ENCODE measurements at places on chromosomes 2 and 18.
A peak's percentile ranks its signal among the peaks of the same experiment; 100 is the strongest.

DNA sequence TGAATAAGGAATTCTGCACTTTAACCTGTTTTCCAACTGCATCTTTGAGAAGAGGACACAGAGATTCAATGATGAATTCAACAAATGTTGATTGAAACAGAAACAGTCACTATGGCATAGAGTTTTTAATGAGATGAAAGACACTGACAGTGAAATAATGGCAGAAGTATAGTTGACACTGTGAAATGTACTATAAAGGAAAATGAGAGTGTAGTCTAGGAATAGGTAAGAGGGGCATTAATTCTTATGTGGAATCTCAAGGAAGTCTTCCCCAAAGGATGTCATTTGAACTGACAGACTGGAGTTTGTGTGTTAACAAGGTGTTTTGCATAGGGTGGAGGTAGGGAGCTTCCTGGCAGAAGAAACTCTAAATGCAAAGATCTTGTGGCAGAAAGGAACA lies 566.2 kb downstream of the TDRD15 start:
- no peak for DNase-seq

- no peak for DNase-seq
Observed at GRCh38 chr2:215832791-215833190, 180.6 kb downstream of the MREG start.

- DNase-seq, result no peak
Observed at GRCh38 chr2:5254791-5255332, 437.3 kb upstream of the SOX11 start.

DNA sequence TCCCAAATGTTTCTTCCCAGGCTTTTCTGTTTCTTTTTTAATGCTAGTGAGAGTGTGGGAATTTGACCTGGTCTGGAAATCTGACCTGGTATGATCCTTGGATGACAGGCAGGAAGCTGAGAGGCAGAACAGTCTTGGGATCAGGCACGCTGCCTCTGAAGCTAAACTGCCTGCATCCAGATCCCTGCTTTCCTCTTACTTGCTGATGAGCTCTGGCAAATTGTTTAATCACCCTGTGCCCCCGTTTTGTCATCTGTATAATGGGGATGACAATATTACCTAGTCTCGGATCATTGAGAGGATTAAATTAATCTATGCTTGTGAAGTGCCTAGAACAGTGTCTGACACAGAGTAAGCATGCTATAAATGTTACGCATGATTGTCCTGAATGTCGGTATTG lies 3.3 kb downstream of the KLHL23 start:
- no peak for DNase-seq

GRCh38 chr18:54129448-54130067 lies 94.9 kb downstream of the MBD2 start:
- DNase-seq, result no peak

DNA sequence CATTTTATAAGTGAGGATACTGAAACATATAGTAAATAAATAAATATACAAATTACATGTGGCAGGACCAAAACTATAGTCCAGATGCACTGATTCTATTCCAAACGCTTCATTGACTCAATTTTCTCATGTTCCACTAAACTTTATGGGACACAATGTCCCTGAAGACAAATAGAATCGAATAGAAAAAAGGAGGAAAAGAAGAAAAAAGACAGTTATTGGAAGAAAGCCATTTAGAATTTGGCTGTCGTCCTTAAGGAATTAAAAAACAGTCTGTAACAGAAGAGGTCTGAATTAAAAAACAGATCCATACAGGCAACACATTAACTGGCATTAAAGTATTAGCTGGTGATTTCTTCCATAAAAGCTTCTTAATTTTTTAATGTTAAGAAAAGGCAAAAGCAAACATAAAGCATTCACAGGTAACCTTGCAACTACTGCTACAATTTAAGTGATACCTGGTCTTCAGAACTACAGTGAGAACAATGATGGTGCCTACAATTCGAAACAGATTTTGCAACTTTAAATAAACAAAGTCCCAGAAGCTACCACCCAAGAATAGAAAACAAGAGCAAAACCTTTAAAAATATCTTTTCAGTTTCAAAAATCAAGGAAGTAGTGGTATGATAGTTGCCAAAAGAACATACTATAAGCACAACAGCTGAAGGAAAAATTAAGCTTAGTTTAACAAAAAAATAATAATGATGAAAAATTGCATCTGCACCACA lies 17.4 kb upstream of the CHAC2 start:
- DNase-seq, result no peak

DNA sequence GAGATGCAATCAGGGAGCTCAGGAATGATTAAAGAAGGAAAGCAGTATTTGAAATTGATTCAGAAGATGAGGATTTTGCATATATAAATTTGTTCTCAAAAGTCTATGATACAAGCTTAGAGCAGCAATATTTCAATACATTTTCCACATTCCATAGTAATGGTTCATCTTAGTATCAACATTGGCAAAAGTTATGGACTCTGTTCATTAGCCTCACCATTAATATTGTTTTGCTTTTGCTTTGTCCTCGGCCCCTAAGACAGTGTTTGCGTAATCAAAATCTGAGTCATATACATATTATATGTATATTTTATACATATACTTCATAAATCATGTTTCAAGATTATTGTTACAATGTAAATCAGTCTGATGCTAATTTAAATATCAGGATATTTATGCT lies 176.6 kb downstream of the CNTNAP5 start:
- no peak for DNase-seq

DNA sequence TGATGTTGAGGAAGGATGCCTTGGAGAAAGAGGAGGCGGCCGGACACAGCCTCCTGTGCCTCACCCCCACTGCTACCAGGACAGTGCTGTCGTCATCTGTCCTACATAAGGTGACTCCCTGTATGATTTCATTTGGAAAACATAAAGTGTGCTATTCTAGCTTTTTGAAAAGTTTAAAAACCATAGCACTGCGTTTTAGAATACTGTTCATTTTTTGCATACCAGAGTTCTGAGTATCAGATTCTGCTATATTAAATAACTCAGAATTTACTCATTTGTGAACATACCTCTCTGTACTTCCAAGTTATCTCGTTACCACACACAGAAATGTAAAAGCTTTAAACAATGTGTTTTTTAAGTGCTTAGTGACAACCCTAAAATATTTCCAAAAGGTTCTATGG lies 302.9 kb downstream of the LRRTM1 start:
- DNase-seq, result no peak

DNA sequence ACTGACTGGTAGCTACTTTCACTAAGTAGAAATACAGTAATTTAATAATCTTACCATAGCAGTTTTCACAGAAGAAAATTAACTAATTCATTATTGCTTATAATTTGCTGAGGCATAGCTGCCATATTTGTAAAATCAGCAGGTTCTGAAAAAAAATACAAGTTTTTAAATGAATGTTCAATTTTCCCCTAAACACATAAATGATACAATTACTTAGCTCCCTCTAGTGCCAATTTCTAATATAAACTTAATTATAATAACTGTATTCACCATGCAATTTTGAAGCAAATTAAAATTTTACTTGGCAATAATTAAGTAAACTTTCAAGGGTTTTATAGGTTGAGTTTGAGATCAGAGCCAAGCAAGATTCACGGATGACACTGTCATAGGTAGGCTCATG lies 1321.6 kb upstream of the ACVR2A start:
- no peak for DNase-seq

- no peak for DNase-seq
Observed at GRCh38 chr18:78494204-78495085, 485.2 kb upstream of the SALL3 start.

DNA sequence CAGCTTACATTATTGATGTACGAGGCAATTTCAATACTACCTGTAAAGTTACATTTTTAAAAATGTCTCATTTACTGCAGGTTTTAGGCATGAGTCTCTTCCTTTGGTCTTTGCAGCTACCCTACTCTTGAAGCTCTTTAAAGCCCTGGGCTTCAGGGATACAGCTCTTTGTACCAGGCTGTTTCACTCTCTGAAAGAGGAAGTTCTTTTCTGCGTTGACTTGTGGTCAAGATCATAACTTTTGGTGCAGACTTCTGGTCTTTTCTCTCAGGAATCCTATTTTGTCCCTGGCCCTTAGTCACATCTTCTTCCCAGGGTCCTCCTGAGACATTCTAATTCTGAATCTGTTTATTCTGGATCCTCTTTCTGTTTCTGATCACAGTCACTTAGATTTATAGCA lies 16.6 kb upstream of the HRH4 start:
- DNase-seq, result no peak

GRCh38 chr2:230939066-230939591 lies 14.1 kb upstream of the GPR55 start:
- DNase-seq, result no peak

DNA sequence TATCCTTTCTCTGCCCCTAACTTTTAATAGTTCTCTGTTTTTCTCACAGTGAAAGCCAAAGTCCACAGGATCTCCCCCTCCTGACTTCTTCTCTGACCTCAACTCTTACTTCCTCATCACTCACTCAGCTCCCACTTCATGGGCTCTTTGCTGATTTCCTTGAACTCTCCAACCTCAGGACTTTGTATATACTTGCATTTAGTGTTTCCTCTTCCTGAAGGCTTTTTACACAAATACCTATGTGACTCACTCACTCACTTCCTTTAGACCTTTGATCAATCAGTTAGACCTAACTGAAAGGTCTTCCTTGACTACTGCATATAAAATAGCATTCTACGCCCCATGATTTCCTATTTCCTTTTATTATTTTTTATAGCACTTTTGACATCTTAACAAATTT lies 233.1 kb upstream of the MEX3C start:
- no peak for DNase-seq

- DNase-seq, result no peak
Observed at GRCh38 chr18:69664399-69664798, 263.7 kb downstream of the DOK6 start.

- peak; percentile 36 for DNase-seq
Observed at GRCh38 chr18:46946656-46947282, 29.4 kb downstream of the KATNAL2 start.

DNA sequence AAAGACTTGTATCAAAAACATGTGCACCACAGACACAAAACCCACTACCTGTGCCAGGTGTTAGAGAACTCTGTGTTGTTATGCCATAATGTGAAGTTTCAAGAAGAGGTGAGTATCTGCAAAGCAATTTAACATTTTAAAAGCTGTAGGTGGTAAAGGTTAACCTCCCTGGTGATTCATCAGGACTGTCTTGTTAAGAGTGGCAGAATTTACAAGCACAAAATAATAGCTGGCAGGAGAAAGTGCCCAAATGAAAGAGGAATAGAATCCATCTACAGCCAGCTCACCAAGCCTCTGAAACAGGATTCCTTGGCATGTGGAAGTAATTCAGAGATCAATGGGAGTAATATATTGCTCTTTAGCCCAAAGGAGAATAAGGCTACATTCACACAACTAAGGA lies 230.7 kb downstream of the AFF3 start:
- DNase-seq, result no peak

- DNase-seq, result peak; percentile 87
Observed at GRCh38 chr18:13565228-13565627, 161.1 kb downstream of the FAM210A start.

DNA sequence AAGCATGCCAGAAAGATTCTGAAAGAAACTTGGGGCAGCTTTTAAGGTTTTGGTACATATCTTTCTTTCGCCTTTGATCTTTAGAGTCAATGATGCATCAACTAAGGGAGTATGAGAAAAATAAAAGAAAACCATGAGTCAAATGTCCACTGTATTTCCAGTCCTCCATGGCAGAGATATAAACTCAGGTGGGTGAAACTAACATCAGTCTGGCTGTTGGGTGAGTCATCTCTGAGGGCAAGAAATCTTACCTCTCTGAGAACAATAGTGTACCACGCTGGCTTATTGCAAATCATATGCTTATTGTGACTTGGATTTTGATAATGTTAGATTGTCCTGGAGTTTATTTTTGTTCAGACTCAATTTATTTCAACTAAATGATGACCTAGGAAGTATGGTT lies 521.0 kb downstream of the PLCL1 start:
- DNase-seq, result no peak

- no peak for DNase-seq
Observed at GRCh38 chr2:54461261-54461660, 5.1 kb downstream of the SPTBN1 start.

- DNase-seq, result no peak
Observed at GRCh38 chr2:6915399-6915798, 1.8 kb upstream of the RNF144A start.

GRCh38 chr2:174334781-174335251 lies at the start of gene SP9:
TSS of gene SP9 (plus strand) at chr2:174334954. CDS start at chr2:174335093, 139 bp downstream.
- DNase-seq, result no peak

- DNase-seq, result no peak
Observed at GRCh38 chr2:181790716-181791649, 100.5 kb upstream of the ITPRID2 start.

DNA sequence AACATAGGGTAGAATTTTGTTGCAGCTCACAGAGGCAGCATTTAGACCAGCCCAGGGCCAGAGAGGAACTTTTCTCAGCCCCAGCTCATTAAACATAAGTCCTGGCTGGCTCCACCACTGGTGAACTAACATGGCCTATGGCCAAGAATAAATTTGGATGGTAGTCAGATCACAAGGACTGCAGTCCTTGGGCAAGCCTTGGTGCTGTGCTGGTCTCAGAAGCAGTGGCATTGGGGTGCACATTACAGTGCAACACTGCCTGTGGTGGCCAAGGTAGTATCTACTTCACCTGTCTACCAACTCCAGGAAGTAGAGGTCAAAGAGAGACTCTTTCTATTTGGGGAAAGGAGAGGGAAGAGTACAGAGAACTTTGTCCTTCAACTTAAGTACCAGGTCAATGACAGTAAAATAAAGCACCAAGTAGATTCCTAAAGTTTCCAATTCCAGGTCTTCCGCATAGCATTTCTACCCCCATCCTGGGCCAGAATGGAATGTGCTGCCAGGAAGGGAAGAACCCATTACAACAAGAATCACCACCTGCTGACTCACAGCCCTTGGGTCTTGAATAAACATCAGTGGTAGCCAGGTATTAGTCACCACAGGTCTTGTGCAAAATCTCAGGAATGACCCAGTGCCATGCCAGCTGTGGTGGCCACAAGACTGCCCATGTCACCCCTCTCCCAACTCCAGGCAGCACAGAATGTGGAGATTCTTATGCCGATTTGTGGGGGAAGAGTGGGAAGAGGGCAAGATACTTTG lies 155.4 kb upstream of the FSIP2 start:
- DNase-seq, result no peak

DNA sequence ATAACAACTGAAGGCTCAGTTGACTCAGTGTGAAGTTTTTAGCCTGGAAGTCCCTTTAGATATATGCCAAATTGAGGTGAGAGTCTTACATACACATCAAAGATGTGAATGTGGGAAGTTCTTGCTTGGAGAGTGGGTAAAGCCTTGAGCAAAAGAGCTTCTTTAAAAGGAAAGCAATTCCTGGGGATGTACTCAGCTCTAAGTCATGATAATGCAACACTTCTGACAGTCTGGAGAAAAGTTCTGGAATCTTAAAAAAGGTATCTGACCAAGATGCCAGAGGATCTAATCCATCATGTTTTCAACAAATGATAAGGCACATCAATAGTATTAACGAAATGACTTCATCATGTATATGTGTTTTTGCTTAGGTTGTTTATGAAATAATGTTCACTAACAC lies 351.2 kb downstream of the CDH19 start:
- no peak for DNase-seq

DNA sequence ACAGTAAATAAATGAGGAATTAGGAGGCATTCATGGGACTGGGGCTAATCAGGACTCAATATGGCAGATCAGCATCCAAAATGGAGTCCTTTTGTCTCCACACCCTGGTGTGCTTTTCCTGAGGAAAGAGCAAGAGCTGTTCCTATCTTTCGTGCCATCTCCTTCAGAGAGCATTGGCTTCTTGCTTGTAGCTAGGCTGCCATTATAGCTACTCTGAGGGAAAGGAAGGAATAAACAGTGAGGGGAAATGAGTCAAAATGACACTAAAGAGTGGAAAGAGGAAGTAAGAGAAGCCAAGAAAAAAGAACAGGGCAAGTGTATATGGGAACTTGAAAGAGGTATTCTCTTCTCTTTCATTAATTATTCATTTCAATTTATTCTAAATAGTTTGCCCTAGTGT lies 8.4 kb upstream of the NMI start:
- DNase-seq, result no peak

Measured in C1 segment of cervical spinal cord (tissue), 14 donors.